ENCODE measurements at places on chromosomes 3 and 15.

DNA sequence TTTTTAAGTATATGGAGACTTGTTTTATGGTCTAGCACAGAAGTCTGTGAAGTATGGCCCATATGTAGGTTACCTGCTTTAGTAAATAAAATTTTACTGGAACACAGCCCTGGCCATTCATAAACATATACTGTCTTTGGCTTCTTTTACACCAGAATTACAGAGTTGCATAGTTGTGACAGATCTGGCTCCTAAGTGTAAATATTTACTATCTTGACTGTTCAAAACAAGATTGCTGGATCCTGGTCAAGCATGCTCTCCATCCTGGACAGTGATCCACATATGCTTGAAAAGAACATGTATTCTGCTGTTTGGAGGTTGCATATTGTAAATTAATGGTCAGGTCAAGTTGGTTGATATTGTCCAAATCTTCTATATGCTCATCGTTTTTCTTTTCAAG is 57.9 kb downstream of the STT3B start:
- DNase-seq = no peak

DNA sequence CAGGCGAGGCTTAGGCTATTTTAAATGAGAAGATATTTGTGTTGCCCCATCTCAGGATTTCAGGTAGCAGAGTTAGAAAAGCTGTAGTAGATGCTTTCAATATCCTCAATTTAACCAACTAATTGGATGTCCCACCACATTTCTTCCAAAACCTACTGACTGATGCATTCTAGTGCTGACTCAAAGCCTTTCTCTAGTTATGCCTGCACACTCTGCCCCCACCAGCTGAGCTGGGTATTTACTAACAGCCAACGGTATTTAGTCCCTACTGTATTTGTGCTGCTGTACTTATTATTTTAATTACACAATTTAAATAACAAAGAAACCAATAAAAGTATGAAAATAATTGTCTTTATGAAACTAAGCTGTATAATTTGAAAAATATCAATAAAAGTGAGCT is 139.5 kb downstream of the OSBPL10 start:
- no peak for DNase-seq

- no peak for DNase-seq
These were observed 785 bp upstream of the MYRIP start for GRCh38 chr3:39808467-39809180.

DNA sequence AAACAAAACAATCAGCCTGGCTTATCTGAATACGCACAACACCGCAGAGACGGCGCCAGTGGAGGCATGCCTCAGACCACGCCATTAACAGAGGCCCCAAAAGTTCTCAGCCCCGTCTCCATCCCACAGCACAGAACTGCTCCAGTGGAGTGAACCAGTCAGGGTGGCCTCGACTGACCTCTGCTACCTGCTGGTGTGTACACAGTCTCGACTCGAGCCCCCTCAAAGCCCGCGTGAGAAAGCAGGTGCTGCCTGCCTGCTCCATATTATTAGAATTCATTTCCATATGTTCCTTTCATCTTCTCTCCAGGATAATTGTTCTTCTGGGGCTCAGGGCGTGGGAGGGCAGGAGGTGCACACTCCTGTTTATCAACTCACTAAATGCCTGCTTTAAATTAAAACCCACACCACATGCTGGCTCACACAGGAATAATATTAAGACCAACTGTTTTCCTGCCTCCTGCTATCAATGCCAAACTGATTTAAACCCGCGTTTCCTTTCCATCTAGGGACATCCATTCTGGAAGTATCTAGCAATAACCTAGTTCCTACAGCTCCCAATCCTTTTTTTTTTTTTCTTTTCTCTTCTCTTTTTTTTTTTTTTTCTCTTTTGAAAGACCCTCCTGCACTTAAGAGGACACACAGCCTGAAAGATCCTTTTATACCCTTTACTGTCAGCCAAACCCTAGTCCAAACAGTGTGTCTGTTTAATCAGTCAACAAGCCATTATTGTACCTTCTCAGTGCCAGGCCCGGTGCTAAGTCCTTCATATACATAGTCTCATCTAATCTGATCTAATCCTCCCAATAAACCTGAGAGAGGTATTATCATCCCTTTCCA is 101.2 kb downstream of the TLE3 start:
- DNase-seq = no peak

DNA sequence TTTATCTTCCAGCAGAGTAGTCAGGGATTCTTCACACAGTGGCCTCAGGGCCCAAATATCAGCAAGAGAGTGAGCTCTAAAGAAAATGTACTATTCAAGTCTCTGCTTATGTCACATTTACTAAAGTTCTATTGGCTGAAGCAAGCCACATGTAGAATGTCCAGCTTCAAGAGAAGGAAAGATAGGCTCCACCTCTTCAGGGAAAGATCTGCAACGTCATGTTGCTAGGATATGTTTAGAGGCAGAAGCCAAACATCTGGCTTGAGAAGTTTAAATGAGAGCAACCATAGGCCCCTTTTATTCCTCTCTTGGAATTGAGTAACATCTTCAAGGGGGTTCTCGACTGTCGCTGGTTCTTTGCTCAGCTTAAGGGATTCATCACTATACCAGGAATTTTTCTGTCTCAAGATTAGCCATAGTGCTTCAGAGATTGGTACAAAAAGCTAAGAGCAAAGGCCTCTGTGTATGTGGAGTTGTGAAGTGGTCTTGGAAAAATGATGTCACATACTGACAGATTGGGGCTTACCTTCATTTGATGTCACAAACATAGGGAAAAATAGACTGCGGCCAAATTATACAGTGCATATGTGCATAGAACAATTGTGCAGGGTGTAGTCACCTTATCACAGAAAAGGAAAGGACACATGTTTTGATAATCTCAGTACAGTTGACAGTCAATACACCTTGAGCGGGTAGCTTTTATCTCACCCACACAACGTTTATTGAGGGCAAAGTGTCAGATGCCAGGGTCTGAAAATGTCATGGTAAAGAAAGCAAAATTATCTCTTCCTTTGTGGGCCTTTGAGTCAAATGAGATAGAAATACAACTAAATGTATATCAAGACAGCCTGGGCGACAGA is 11.3 kb upstream of the THRB start:
- DNase-seq = no peak

- no peak for DNase-seq
These were observed 356.0 kb downstream of the SHQ1 start for GRCh38 chr3:72492240-72492639.

- DNase-seq = no peak
These were observed 158.8 kb downstream of the RORA start for GRCh38 chr15:61070111-61070901.

DNA sequence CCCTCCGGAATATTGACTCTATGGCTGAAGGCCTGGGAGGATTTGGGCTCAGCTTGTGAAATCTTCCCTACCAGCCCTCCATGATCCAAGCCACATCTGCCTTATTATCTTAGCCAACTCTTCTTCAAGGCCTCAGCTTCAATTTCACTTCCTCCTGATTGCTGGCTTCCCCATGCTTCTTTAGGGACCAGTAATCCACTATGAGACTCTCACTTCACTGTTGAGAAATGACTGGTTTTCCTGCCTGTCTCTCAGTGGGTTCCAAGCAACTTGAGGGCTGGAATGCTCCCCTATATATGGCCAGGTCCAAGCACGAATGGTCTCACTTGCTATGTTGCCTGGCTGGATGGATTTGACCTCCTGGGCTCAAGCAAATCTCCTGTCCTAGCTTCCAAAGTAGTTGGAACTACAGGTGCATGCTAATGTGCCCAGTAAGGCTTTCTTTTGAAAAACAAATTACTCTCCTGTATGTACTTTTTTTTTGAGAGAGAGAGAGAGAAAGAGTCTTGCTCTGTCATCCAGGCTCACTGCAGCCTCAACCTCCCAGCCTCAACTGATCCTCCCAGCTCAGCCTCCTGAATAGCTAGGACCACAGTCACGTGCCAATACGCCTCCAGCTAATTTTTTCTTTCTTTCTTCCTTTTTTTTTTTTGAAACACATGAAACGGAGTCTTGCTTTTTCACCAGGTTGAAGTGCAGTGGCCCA is 7.9 kb upstream of the PIK3CB start:
- DNase-seq = no peak

- no peak for DNase-seq
These were observed 47.3 kb downstream of the EIF3J start for GRCh38 chr15:44584162-44584749.

- DNase-seq = no peak
These were observed 78.4 kb downstream of the FBXL2 start for GRCh38 chr3:33355611-33356010.

DNA sequence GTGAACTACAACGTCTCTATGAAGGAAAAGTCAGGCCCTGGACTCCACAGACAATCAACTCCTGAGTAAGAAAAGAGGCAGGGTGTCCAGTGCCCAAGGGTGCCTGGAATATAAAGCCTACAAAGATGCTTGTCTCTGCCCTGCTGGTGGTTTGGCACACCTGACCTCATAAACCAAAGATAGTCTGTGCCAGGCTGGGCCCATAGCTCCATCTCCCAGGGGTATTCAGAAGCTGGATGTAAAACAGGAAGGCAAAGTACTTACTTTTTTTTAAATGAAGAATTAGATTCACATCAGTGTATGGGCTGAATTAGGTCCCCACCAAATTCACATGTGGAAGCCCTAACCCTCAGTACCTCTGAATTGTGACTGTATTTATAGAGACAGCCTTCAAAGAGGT is 66.6 kb upstream of the HERC1 start:
- DNase-seq = no peak

DNA sequence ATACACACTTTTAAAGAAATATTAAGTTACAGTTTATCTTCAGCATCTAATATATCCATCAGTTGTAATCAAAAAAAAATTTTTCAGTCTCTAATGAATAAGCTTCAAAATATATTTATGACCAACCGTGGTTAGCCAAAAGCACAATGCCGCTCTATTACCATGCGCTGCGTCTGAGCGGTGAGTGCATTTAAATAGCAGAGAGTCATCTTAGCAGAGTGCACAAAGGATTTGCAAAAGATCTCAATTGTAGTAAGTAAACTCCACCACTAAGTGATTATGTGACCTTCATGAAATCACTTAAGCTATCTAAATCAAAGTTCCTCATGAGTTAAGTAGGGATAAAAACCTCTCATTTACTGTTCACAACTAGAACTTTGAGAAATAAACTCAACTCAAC is 4.9 kb downstream of the TP63 start:
- no peak for DNase-seq

- no peak for DNase-seq
These were observed 32.8 kb downstream of the CACNA2D2 start for GRCh38 chr3:50470658-50471057.

DNA sequence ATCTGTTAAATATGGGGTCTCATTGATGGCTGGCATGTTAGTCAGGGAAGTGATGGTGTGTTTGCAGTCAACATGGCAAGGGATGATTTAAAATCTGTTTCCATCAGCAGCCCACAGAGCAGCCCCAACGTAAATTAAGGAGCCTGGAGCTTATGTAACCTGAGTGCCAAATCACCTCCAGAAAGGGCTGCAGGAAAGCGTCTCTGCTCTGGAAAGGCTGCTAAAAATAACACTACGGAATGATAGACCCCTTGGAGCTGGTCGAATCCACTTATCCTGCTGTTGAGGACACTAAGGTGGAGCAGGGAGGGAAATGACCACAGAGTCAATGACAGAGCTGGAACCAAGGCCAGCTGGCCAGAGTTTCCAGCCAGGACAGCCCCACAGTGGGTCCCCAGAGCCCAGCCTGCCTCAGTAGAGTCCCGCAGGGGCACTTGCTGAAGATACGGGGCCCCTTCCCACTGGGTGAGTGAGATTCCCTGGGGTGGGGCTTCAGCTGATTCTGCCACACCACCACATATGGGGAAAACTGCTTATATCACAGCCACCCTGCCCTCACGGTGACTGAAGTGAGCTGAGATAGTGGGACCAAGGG is 63.5 kb downstream of the EPHB1 start:
- no peak for DNase-seq

DNA sequence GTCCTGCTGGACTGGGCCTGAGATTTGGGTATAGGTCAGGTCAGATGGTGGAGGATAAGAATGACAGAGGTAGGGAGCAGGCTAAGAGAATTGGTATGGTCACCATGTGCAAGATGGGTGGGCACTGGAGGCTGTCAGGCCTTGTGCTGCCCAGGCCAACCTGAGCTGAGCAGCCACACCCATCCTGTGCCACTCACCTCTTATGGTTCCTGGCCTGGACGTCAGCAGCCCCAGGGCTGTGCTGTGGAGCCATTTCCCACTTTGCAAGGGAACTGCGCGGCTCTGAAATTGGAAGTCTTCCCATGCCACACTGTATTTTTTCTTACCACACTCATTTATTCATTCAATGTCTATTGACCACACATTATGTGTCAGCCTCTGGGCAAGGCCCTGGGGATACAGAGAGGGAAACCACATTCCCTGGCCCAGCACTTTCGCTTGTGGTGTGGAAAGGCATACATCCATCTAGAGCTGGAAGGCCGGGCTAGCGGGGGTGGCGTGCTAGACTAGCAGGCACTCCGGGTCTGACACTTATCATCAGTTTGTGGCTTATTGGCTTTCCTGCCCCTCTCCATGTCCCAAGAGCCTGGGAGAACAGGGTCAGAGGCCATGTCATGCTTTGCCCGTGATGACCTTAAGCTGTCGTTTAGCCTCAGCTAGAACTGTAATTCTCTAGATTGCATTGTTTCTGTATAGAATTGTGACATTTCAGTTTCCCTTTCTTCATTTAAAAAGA is 51.1 kb upstream of the POLG start:
- no peak for DNase-seq

All from caudate nucleus (tissue), 63 donors.